Activated CD8-positive, alpha-beta T cell treated with anti-CD3 and anti-CD28 coated beads, Interleukin-2, amount 10 ng/mL, durations not matched to agents 7 days and 5 days (primary cell): ENCODE measurements at places on chromosomes 6 and 20.

DNA sequence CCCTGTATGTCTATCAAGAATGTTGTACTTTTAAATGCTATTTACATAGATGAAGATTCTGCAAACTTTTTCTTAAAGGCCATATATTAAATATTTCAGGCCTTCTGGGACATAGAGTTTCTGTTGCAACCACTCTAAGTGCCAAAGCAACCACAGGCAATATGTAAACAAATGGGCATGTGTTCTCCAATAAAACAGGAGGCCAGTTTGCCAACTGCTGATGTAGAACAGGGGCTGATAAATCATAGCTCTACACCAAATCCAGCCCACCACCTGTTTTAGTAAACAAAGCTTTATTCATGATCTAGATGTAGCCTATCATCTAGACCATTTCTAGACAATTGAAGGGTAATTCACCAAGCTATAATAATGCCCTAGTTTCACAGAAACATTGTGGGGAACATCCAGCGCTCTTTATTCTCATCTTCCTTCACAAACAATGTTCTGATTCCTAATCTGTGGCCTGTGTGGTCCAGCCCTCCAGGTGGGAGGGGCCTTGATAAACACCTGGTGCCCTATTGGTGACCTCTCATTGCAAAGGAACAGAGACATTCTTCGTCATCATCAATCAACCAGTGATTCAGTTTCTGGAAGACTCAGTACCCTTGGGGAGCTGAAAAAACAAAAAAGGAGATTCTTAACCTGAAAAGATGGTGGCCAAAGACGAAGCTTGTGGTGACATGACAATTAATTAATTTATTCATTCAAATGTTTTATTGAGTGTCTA, 80.2 kb downstream of the PREP start:
- peaks cover 30% of the 10 kb centered on the region for H3K36me3 ChIP-seq
- no peak overlapping the region for H3K4me3 ChIP-seq
- no peak for DNase-seq
- H3K27me3 ChIP-seq, result no peaks in the 10 kb centered on the region
- peaks cover 2% of the 10 kb centered on the region for H3K4me1 ChIP-seq
- no peak overlapping the region for H3K27ac ChIP-seq

GRCh38 chr6:157460182-157460999, 79.4 kb downstream of the ZDHHC14 start:
- H3K27ac ChIP-seq, result no peak overlapping the region
- H3K36me3 ChIP-seq, result peaks cover 15% of the 10 kb centered on the region
- no peak for DNase-seq
- H3K27me3 ChIP-seq, result no peaks in the 10 kb centered on the region
- no peak overlapping the region for H3K4me3 ChIP-seq

GRCh38 chr20:11267131-11267761, 593.4 kb upstream of the JAG1 start:
- no peaks in the 10 kb centered on the region for H3K27me3 ChIP-seq
- no peak overlapping the region for H3K27ac ChIP-seq
- no peak overlapping the region for H3K4me3 ChIP-seq
- no peaks in the 10 kb centered on the region for H3K4me1 ChIP-seq
- H3K36me3 ChIP-seq, result no peaks in the 10 kb centered on the region
- DNase-seq, result no peak

DNA sequence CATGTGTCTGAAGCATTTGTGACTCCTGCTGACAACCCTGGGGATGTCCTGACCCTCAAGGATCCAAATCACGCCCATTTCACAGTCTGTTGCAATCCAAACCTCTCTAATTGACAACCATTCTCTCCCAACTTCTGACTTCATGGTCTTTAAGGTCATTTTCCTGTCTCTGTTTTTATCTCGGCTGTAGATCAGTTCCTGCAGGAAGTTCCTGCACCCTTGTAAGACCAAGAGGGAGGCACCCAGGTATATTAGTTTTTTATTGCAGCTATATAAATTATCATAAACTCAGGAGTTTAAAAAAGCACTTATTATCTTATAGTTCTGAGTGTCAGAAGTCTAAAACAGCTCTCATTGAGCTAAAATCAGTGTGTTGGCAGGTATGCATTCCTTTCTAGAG, 166.8 kb downstream of the BTBD3 start:
- H3K27me3 ChIP-seq, result no peaks in the 10 kb centered on the region
- no peaks in the 10 kb centered on the region for H3K36me3 ChIP-seq
- H3K4me3 ChIP-seq, result no peak overlapping the region
- no peak overlapping the region for H3K27ac ChIP-seq
- no peaks in the 10 kb centered on the region for H3K4me1 ChIP-seq
- DNase-seq, result no peak

GRCh38 chr6:34584694-34585093, 28.6 kb upstream of the SPDEF start:
- DNase-seq, result no peak
- no peak overlapping the region for H3K4me3 ChIP-seq
- H3K4me1 ChIP-seq, result no peaks in the 10 kb centered on the region
- no peak overlapping the region for H3K27ac ChIP-seq
- peaks cover 3% of the 10 kb centered on the region for H3K36me3 ChIP-seq

- H3K4me1 ChIP-seq, result no peaks in the 10 kb centered on the region
- peaks cover 24% of the 10 kb centered on the region for H3K27me3 ChIP-seq
- no peaks in the 10 kb centered on the region for H3K36me3 ChIP-seq
- H3K27ac ChIP-seq, result no peak overlapping the region
- DNase-seq, result peak; percentile 59
Observed at GRCh38 chr20:37627060-37627766, 66.6 kb upstream of the CTNNBL1 start.

GRCh38 chr6:108434222-108434621, 126.5 kb upstream of the FOXO3 start:
- no peak overlapping the region for H3K27ac ChIP-seq
- no peak overlapping the region for H3K4me3 ChIP-seq
- no peaks in the 10 kb centered on the region for H3K27me3 ChIP-seq
- DNase-seq, result no peak
- H3K4me1 ChIP-seq, result peaks cover 4% of the 10 kb centered on the region
- no peaks in the 10 kb centered on the region for H3K36me3 ChIP-seq

GRCh38 chr20:38266426-38266825, 5.9 kb upstream of the KIAA1755 start:
- H3K27ac ChIP-seq, result no peak overlapping the region
- no peak for DNase-seq
- H3K27me3 ChIP-seq, result peaks cover 30% of the 10 kb centered on the region
- H3K4me3 ChIP-seq, result no peak overlapping the region
- H3K4me1 ChIP-seq, result no peaks in the 10 kb centered on the region

DNA sequence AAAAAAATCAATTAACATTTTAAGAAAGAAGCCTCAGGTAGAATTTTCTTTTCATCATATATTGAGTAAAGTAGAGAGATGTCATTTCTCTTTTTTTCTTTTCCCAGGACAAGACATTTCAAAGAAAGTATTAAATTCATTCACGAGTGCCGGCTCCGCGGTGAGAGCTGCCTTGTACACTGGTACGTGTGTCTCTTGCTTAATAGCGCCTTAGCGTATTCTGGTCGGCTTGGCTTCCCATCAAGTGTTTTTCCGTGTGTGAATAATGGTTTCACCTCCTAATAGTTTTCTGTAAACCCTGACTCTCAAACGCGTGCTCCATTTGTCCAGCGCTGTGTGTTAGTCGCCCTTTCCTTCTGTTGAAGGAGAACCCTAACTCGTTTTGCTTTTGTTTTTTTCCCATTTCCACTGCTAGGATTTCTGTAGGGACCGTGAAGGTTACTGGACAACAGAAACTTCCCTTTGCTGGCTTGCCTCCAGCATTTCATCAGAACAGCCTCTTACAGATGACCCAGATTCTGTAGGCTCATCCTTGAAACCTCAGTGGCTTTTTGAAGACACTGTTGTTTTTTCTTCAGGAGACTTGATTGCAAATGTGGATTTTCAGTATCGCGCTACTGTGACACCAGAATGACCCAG, 45.7 kb upstream of the IRF4 start:
- H3K27me3 ChIP-seq, result no peaks in the 10 kb centered on the region
- H3K27ac ChIP-seq, result no peak overlapping the region
- H3K36me3 ChIP-seq, result peaks cover 25% of the 10 kb centered on the region

- no peaks in the 10 kb centered on the region for H3K27me3 ChIP-seq
- no peak overlapping the region for H3K4me3 ChIP-seq
- no peaks in the 10 kb centered on the region for H3K36me3 ChIP-seq
- H3K4me1 ChIP-seq, result no peaks in the 10 kb centered on the region
- no peak overlapping the region for H3K27ac ChIP-seq
- DNase-seq, result no peak
Observed at GRCh38 chr6:139349464-139350020, 24.9 kb downstream of the CITED2 start.

DNA sequence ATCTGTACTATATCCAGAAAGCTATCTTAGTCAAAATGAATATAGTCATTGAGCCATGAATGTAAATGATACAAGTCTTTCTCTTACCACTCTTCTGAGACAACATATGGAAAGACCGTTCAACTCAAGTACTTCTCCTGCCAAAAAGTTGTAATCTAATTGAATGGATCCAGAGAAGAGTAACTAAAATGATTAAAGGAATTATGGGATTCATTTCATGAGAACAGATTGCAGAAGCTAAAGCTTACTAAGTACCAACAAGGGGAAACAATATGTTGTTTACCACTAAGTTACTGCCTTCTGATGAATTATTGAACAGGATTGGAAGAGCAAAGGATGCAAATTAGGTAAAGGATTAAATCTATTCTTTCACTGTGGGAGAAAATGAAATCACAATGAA, 2.0 kb upstream of the LGSN start:
- no peak overlapping the region for H3K4me3 ChIP-seq
- H3K36me3 ChIP-seq, result no peaks in the 10 kb centered on the region
- H3K27ac ChIP-seq, result no peak overlapping the region
- peaks cover 4% of the 10 kb centered on the region for H3K27me3 ChIP-seq

DNA sequence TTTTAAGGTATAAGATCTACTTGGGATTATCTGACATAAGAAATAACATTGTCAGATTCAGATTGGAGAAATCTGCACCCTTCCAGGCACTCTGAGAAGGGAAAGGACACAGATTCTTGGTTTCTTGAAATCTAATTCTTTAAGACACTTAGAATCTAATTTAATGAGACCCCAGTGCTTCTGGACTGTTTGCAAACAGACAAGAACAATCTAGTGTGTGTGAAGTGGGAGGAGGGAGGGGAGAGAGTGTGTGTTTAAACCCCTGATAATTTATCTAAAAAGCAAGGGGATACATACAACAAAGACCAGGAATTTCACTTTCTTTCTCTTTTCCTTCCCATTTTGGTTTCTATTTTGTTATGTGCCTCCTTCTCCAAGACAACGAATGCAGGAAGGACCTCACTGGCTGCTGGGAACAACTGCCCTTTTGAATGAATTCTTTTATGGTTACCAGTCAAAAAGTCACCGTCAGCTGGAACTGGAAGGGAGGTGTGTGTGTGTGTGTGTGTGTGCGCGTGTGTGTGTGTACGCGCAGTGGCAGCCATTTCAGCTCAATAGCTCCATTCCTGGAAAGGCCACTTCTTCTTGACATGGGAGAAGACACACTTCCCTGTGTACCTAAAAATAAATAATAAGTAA, 129.4 kb downstream of the BCAS1 start:
- peak overlapping the region; percentile 3 for H3K27ac ChIP-seq
- H3K4me1 ChIP-seq, result peaks cover 51% of the 10 kb centered on the region
- H3K27me3 ChIP-seq, result no peaks in the 10 kb centered on the region

- no peak overlapping the region for H3K27ac ChIP-seq
- H3K36me3 ChIP-seq, result no peaks in the 10 kb centered on the region
- no peak overlapping the region for H3K4me3 ChIP-seq
- DNase-seq, result no peak
Observed at GRCh38 chr20:22700367-22700766, 116.0 kb upstream of the FOXA2 start.

GRCh38 chr6:92762443-92763273, 656.7 kb downstream of the EPHA7 start:
- no peak for DNase-seq
- H3K4me3 ChIP-seq, result no peak overlapping the region
- H3K36me3 ChIP-seq, result no peaks in the 10 kb centered on the region
- no peak overlapping the region for H3K27ac ChIP-seq

DNA sequence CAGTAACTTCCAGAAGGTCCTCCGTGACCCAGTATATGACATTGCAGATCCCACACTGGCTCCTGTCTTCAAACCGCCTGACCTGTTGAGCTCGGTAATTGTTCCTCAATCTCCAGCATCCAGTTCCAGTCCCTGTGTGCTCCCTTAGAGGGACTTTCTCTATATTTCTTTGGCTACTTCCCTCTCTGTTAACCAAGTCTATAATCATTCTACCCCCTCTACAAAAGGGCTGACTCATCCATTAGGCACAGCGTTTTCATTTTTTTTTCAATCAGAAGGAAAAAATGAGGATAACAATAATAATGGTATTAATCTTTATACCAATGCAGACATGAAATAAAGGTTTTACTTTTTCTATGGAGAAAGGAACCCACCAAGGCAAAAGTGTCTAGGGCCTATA, 69.3 kb downstream of the FAM229B start:
- no peak overlapping the region for H3K27ac ChIP-seq
- peaks cover 36% of the 10 kb centered on the region for H3K27me3 ChIP-seq
- H3K4me3 ChIP-seq, result no peak overlapping the region
- DNase-seq, result no peak
- H3K36me3 ChIP-seq, result no peaks in the 10 kb centered on the region

- H3K36me3 ChIP-seq, result peaks cover 7% of the 10 kb centered on the region
- peaks cover 44% of the 10 kb centered on the region for H3K27me3 ChIP-seq
- H3K27ac ChIP-seq, result no peak overlapping the region
- DNase-seq, result no peak
- no peak overlapping the region for H3K4me3 ChIP-seq
Observed at GRCh38 chr6:28743271-28743789, 180.5 kb downstream of the TRIM27 start.

DNA sequence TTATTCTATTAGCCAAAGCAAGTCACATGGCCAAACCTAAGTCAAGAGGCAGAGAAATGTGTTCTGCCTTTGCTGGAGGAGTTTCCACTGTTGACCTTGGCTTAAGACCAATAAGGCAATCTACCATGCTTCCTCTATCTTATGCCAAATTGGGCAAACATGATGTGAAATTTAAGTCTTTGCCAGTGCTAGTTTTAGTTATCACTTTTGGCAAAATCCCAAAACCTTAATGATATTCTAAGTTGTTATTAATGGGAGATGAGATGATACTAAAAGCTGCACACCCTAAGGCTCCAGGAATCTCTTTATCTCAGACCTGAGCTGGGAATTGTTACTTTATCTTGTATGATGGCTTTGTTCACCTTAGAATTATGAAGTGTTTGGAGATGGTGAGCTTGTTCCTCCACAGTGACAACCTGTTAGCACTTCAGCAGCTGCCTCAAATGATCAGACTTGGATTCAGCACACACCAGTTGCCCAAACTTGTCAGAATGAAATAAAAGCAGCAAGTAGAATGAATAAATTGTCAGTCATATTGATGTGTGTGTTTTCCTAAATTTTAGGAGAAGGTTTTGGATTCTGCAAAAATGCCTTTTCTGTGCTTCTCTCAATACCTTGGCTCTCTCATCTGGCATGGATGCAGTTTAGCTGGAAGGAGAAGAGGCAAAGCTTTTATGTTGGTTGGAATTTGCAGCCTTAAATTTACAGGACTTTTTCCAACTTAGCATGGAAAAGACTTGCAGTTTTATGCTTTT, 49.3 kb downstream of the RIN2 start:
- no peak for DNase-seq
- no peak overlapping the region for H3K4me3 ChIP-seq
- H3K27me3 ChIP-seq, result no peaks in the 10 kb centered on the region
